ENCODE measurements at places on chromosomes 3 and 15.

DNA sequence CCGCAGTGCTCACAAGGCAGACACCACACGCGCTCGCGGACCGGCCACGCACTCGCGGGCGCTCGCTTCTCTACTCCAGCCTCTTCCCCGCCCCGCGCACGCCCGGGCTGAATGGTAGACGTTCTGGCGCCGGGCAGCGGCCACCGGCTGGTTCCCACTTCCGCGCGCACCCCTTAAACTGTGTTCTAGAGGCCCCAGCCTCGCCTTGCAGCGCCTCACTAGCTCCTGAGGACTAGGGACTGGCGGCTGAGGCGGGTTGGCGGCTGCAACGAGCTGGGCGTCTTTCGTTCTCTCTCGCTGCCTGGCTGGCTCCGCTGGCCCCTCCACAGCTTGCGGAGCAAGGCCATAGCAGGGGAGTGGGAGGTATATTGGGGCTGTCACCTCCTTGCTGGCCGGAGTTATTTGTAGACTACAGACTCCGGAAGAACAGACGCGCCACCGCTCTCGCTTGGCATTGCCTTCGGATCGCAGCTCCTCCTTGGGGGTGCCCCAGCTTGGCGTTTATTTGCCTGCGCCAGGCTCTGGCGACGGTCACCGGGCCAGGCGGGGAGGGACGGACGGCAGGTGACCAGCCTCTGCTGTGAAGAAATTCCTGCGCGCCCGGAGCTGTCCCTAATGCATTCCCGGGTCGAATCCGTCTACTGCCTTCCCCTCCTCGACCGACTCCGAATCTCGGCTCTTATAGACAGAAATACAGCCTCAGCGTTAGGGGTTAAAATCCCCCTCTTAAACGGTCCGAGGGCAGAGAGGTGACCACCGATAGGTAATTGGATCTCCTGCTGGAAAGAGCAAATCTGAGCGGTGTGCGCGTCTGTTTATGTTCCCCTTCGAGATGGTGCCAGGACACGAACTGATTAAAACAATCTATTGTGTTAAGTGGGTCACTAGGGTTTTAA lies 1.3 kb downstream of the GREM1 start:
- DNase-seq, result no peak

GRCh38 chr15:80695911-80696661 lies 976 bp downstream of the ABHD17C start:
- no peak for DNase-seq

- DNase-seq, result no peak
Observed at GRCh38 chr3:117036259-117036799, 326.8 kb downstream of the TUSC7 start.

DNA sequence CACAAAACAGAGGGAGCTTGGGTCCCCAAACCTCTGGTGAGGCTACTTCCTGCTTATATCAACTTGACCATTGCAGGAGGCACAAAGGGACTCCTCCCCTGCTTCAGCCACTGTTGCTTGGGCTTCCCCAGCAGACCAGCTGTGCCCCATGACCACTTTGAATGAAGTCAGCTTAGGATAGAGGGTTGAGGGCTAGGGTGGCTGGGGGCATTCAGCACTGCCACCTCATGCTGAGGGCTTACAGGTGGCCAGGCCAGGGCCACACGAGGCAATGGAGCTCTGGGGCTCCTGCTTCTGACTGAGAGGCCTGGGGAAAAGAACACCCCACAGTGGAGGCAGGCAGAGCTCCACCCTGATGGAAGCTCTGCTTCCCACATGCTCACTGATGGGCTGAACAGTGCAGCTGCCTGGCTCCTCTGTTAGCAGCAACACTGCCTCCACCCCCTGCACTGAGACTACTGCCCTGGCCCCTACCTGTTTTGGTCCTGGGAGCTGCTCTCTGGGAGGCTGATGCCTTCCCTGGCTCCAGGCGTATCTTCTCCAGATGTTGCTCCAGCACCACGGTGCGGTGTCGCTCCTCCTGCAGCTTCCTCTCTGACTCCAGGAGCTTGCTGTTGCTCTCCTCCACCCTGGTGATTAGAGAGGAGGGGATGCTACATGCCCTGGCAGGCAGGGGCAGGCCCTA lies 10.2 kb upstream of the HHATL start:
- DNase-seq, result no peak

- no peak for DNase-seq
Observed at GRCh38 chr3:180322829-180323228, 279.1 kb upstream of the TTC14 start.

- DNase-seq, result no peak
Observed at GRCh38 chr3:123821920-123822319, 62.2 kb downstream of the MYLK start.

DNA sequence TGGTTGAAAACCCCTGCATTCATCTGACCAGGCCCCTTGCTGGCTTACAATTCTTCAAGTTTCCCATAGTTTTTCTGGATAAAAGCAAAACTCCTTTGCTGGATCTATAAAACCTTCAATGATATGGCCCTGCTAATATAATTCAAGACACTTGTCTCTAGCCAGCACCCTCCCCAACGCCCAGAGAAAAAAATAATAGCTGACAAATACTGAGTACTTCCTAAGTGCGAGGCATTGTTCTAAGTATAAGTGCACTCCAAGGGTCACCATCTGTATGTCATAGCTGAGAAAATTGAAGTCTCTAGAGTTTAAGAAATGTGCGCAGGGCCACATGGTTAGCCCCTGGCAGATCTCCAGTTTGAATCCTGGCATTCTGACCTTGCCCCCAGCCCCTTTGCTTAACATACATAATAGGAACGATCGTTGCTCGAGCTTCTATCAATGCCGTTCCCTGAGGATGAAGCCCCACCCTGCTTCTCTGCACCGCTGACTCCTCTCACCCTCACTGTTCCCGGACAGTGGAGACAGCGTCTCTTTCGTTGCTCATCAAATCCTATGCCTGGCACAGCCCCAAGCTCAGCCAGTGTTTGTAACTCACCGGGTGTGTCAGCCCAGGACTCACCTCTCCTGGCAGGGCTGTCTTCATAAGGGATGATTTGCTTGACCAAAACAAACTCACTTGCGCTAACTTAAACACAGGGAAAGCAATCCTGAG lies 377.1 kb upstream of the PROK2 start:
- DNase-seq, result no peak

- no peak for DNase-seq
Observed at GRCh38 chr3:68523330-68523729, 409.0 kb downstream of the TAFA4 start.

DNA sequence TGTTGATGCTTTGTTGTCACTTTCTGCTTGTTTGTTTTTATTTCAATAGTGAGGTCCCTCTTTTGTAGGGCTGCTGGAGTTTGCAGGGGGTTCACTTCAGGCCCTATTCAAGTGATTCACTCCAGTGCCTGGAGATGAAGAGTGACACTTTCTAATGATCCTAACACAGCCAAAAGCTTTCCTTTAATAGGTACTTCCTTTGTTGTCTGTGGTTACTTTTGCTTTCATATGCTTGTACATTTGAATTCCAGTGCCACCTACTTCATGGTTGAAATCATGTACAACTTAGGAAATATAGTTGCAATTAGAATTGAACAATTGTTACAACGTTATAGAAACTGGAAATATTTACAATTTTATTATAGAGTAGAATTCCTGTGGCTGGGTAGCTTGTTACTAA lies 466.8 kb upstream of the EPHA3 start:
- DNase-seq, result no peak

DNA sequence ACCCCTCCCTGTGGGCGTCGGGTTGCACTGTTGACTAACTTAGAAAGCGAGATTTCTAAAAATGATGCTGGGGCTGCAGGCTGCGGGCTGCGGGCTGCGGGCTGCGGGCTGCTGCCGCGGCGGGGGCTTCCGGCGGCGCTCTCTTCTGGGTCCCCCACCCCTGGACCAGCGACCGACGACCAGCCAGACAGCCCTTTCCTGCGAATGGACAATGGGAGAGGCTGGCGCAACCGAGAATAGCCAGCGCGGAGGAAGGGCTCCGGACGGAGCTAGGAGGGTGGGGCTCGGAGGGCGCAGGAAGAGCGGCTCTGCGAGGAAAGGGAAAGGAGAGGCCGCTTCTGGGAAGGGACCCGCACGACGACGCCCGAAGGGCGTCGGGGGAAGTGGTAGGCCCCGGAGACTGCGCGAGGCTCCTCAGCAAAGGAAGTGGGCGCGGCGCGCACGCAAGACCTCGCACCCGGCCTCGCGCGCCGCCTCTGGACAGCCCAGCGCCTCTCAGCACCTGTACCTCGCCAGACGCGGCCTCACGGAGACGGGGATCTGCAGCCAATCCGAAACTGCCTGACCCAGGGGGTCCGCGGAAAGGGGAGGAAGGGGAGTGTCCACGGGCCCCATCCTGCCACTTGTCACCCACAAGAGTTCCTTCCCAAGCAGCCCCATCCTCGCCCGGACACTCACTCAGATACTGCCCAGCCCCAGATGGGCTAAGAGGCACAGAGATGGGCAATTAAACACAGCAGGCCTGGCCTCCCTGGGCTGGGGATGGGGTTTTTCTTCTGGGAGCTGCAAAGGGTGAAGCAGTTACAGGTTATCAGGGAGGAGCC lies 70.7 kb downstream of the SLC12A8 start:
- no peak for DNase-seq

DNA sequence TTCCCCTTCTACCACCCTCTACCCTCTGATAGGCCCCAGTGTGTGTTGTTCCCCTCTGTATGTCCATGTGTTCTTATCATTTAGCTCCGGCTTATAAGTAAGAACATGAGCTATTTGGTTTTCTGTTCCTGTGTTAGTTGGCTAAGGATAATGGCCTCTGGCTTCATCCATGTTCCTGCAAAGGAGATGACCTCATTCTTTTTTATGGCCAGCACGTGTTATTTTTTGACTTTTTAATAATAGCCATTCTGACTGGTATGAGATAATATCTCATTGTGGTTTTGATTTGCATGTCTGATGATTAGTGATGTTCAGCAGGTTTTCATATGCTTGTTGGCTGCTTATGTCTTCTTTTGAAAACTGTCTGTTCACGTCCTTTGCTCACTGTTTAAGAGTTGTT lies 63.1 kb upstream of the NPHP3 start:
- no peak for DNase-seq

GRCh38 chr15:39275066-39275465 lies 305.8 kb upstream of the THBS1 start:
- no peak for DNase-seq

- DNase-seq, result no peak
Observed at GRCh38 chr3:39443530-39443929, 23.9 kb upstream of the MOBP start.

DNA sequence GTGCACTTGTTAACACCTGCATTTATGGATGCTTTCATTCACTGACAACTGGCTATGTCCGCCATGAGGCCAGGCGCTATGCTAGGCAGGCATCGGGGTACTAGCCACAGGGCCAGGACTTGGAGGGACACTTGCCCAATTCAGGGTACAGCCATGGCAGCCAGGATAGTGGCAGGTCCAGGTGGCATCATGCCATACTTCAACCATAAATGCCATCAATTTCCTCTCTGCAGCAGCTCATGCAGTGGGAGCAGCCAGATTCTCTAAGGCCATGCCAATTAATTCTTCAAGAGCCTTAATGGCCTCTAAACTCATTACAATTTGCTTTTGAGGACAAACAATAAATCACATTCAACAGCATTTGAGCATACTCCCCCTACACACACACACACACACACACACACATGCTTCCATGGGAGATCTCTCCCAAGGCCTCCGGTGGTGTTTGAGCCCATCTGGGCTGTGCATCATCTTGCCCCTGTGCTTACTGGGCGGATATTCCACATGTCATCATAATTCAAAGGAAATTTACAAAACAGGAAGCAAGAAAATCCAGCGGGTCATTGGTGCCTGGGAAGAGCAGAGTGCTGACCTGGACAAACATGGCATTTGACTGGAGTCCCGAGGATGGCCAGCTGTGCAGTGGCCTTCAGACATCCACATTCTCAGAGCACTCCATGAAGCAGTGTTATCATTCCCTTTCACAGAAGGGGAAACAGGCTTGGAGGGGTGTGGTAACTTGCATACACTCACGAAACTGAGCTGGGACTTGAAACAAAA lies 109.1 kb downstream of the IQSEC1 start:
- DNase-seq, result no peak

- no peak for DNase-seq
Observed at GRCh38 chr3:73745526-73746191, 120.9 kb upstream of the PDZRN3 start.

GRCh38 chr3:170364965-170365364 lies 7.5 kb downstream of the SKIL start:
- no peak for DNase-seq

- no peak for DNase-seq
Observed at GRCh38 chr3:59818033-59818918, 768.5 kb upstream of the CFAP20DC start.

All from D721Med (cell line).